D341Med (cell line): ENCODE measurements at places on chromosomes 2 and 18.

DNA sequence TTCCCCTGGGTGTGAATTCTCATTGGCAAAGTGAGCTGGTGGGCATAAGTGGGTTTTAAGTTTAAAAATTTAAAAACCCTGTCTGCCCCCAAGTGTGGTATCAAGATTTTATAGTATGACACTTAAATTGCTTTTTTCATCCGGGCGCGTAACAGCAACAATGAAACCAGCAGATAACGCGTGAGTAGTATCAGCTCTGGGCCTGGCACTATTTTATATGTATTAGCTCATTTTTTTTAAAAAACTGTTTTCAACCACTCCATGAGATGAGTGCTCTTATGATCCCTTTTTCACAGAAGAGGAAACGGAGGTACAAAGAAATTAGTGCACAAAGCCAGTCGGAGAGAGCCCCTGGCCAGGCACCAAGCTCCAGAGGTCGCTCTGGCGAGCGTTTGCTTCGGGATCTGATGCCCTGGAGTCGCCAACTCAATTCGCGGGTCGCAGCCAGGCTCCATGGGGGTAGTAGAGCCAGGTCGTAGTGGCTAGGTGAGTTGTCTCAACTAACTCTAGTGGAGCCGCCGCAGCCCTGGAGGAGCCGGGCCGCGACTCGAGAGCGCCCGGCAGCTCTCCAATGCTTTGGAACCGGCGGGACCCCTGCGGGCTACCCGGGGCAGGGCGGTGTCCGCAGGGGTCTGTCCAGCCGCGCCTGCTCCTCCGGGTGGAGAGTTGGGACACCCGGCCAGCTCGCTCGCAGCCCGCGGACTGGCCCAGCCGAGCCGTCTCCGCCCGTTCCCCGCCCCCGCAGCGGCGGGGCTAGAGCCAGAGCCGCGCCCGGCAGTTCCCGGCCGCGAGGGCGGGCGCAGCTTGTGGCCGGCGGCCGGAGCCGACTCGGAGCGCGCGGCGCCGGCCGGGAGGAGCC lies at the start of gene IL1R1:
Gene IL1R1 (plus strand): TSS at position 777 of the 859 bp plus-strand sequence. CDS start 14,979 bp downstream, outside the sequence.
- peak; percentile 41 for DNase-seq

- DNase-seq = no peak
Observed at GRCh38 chr2:144146876-144147275, 373.0 kb downstream of the ZEB2 start.

DNA sequence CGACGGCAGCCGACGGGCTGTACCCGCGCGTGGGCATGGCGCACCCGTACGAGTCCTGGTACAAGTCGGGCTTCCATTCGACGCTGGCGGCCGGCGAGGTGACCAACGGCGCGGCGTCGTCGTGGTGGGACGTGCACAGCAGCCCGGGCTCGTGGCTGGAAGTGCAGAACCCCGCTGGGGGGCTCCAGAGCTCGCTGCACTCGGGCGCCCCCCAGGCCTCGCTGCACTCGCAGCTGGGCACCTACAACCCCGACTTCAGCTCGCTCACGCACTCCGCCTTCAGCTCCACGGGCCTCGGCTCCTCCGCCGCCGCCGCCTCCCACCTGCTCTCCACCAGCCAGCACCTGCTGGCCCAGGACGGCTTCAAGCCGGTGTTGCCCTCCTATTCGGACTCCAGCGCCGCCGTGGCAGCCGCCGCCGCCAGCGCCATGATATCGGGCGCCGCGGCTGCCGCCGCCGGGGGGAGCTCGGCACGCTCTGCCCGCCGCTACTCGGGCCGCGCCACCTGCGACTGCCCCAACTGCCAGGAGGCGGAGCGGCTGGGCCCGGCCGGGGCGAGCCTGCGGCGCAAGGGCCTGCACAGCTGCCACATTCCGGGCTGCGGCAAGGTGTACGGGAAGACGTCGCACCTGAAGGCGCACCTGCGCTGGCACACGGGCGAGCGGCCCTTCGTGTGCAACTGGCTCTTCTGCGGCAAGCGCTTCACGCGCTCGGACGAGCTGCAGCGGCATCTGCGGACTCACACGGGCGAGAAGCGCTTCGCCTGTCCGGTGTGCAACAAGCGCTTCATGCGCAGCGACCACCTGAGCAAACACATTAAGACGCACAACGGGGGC lies 2.0 kb downstream of the SP9 start:
- peak; percentile 80 for DNase-seq

GRCh38 chr2:209091056-209091455 lies 332.8 kb upstream of the MAP2 start:
- no peak for DNase-seq

GRCh38 chr2:23579674-23580073 lies 194.7 kb downstream of the KLHL29 start:
- no peak for DNase-seq

GRCh38 chr18:2716394-2717326 lies 61.1 kb downstream of the SMCHD1 start:
- no peak for DNase-seq

- peak; percentile 87 for DNase-seq
Observed at GRCh38 chr18:35949903-35950627, 22.4 kb upstream of the RMP24 start.

GRCh38 chr2:27973592-27973991 lies 83.1 kb downstream of the BABAM2 start:
- no peak for DNase-seq

GRCh38 chr2:223601018-223601417 lies 1.1 kb downstream of the SCG2 start:
- DNase-seq = no peak

GRCh38 chr2:213932-214693 lies 49.7 kb downstream of the SH3YL1 start:
- no peak for DNase-seq

DNA sequence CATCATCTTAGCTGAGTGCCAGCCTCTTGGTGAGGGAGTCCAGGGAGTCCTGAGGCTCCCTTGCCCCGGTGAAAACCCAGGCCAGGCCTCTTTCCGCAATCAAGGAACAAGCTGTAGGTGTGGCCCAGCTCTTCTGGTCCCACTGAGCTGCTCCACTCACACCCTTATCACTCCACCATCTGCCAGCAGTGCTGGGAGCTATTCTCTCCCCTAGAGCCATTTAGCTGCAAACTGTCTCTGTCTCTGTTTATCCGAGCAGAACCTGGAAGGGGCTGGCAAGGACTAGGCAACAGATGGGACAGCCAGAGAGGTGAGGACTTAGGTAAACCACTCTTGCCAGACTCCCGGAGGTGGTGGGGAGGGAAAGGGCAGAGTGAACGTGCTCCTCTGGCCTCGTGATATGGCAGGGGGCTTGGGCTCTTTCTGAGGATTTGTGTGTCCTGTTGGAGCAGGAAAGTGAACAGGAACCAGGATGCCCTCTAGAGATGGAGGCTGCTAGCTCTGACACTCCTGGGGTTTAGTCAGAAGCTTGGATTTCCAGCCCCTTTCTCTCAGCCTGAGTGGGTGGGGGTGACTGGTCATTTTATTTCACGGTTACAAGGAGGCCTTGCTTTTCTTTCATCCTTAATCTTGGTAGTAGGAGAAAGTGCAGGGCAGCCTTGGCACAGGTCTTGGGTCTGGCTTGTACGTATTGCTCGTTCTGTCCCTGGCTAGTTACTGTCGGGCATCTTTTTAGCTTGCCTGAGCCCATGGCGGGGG lies 19.6 kb downstream of the B3GNT2 start:
- DNase-seq = peak; percentile 75

GRCh38 chr2:134975281-134976009 lies 56.8 kb downstream of the CCNT2 start:
- DNase-seq = no peak

GRCh38 chr18:3461704-3462103 lies 11.7 kb downstream of the TGIF1 start:
- DNase-seq = no peak

DNA sequence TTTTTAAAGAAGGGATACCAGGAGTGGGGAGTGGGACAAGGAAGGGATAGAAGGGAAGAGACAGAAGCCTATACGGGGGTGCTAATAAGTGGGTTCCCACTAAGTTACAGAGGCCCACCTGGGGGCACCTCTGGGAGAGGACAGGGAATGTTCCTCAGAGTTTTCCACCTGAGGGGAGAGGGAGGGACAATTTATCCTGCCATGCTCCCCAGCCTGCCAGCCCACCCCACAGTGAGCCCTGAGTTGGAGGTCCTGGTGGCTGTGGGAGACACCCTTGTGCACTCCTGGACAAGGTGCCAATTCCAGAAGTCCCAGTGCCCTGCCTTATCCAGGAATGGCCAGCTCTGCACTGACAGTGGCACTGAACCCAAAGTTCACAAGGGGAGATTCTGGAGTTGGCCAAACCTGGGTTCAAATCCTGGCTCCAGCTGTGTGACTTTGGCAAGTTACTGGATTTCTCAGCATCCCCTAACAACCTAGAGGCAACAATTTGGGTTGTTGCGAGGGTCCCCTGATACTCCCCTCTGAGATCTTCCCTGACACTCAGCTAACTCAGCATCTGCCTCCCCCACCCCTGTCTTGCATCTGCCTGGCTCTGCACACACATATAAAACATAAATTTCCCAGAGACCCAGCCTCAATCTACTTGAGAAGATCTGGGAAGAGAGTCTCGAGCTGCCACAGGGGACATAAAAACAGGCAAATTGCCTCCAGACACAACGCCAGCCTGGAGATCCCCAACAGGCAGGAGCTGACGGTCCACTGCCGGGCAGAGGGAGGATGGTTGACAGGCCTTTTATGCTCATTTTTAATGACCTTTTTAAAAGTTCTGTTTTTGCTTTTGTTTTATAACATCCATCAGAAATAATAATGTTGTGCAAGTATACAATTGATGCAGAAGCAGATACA lies 98.7 kb upstream of the ST3GAL5 start:
- no peak for DNase-seq

GRCh38 chr18:2423761-2424160 lies 147.5 kb downstream of the METTL4 start:
- DNase-seq = no peak

GRCh38 chr2:27863146-27863545 lies 27.0 kb downstream of the RBKS start:
- no peak for DNase-seq

DNA sequence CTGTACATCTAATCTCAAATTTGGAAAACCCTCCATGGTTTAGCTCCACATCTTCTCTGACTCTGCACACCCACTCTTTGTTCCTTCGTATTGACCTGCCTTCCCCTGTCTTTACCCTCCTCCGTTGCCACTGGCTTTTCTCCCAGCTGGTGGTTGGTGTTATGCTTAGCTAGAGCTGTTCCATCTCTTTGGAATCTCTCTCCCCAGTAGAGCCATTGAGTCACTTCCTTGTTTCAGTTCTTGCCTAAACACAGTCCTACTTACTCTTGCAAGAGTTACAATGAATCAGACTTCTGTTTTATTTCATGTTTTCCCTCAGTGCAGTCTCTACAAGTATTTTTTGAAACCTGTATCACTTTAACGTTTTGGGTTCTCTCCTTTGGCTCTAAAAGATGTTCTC lies 263.9 kb downstream of the LTBP1 start:
- DNase-seq = no peak

GRCh38 chr18:77061946-77062517 lies 70.6 kb downstream of the MBP start:
- DNase-seq = no peak

- no peak for DNase-seq
Observed at GRCh38 chr2:62231541-62231940, 35.6 kb downstream of the B3GNT2 start.

DNA sequence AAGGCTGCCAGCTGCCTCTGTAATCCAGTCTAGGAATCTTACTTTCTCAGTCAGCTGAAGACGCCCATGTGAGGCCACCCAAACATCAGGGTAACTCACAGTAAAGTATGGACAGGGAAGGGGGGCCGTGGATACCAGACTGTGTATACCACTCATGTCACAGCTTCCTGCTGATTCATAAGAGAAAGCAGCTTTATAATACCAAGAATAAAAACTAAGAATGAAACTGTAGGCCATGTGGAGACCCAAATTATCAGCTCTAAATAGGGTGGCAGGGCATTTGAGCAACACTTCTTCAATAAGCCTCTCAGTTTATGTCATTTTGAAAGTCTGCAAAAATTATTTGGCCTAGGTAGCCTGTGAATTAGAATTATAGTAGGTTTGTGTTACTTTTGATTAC lies 115.0 kb upstream of the CDCA7 start:
- DNase-seq = no peak

DNA sequence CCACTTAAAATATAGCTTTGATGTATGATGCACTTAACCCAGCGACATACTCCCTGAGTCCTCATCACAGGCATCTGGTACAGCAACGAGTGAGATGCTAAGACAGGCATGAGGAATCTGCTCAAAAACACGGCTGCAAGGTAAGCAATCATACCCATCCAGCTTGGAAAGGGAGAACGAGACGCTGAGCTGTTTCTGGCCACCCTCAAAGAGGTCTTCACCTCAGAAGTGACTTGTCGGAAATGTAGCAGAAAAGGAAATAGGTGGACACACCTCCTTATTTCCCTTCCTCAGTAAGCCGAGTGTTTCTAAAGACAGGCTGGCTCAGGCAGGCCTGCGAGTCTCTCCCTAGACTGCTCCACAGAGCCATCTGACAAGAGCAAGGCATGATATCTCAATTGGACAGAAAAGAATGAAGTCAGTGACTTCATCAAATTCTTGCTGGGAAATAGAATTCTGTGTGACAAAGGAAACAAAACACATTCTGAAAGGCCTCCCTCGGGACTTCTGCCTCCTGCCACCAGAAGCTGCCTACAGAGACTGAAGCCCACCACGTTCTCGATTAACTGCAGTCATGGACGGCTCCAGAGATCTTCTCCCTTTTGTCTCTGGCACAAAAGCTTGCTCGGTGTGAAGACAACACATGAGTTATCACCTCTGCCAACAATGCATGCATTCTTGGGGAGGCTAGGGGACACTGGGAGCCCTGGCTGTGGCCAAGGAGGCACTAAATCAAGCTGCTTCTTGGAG lies 84.3 kb downstream of the UXS1 start:
- no peak for DNase-seq

DNA sequence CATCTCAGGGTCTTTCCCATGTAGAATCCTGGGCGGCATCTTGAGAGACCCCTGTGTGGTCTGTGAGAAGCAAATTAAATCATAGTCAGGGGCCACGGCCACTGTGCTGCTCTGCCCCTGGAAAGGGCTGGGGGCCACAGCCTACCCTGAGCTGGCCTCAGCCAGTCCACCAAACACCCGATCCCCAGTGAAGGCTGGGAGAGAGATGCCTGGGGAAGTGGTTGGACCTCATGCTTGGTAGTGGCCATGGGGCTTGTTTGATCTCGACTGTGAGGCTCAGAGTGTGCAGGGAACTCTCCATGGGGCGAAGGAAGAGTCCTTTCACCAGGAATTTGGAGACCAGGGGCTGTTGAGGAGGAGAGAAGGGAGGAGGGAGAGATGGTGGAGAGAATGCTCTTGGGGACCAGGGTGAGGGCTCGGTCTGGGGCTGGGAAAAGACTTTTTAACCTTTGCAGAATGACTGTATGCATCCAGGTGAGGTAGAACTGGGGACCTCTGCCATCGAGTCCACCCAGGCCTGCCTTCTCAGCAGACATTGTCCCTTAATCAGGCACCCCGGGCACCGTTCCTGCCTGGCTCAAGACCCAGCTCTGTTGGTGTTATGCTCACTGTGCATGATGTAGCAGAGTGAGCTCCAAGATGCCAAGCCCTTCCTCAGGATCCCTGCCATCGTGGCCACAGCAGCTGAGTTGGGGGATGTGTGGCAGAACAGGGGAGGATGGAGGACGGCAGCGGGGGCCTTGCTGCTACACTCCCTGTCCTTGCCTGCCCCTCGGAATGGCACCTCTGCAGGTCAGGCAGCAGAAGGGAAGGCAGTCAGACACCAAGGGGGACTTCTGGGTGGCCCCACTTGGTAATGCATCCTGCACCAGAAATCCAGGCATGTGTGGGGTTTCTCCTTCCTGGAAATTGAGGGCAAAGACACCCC lies 249.9 kb downstream of the DYSF start:
- DNase-seq = no peak

GRCh38 chr18:44747157-44747556 lies 66.5 kb downstream of the SETBP1 start:
- no peak for DNase-seq
